ENCODE measurements at places on chromosomes 13 and 19.

- no peak for DNase-seq
Measured at GRCh38 chr13:97548138-97548537, 114.2 kb downstream of the RAP2A start.

DNA sequence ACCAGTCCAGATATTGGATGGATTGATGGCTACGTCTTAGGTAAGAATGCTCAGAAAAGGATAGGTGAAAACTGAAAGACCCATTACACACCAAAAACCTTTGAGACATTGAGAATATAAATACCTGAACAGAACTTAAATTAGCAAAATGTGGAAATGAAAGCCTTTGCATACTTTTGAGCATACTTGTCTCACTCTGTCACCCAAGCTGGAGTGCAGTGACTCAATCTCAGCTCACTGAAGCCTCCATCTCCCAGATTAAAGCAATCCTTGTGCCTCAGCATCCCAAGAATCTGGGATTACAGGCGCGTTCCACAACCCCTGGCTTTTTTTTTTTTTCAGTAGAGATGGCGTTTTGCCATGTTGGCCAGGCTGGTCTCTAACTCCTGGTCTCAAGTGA, 695.3 kb downstream of the DACH1 start:
- no peak for DNase-seq

- DNase-seq: no peak
Measured at GRCh38 chr19:42286349-42287016, 15.4 kb upstream of the PRR19 start.

- no peak for DNase-seq
Measured at GRCh38 chr19:28456252-28456651, 756.7 kb downstream of the UQCRFS1 start.

- no peak for DNase-seq
Measured at GRCh38 chr19:2645826-2646225, 56.7 kb downstream of the GNG7 start.

DNA sequence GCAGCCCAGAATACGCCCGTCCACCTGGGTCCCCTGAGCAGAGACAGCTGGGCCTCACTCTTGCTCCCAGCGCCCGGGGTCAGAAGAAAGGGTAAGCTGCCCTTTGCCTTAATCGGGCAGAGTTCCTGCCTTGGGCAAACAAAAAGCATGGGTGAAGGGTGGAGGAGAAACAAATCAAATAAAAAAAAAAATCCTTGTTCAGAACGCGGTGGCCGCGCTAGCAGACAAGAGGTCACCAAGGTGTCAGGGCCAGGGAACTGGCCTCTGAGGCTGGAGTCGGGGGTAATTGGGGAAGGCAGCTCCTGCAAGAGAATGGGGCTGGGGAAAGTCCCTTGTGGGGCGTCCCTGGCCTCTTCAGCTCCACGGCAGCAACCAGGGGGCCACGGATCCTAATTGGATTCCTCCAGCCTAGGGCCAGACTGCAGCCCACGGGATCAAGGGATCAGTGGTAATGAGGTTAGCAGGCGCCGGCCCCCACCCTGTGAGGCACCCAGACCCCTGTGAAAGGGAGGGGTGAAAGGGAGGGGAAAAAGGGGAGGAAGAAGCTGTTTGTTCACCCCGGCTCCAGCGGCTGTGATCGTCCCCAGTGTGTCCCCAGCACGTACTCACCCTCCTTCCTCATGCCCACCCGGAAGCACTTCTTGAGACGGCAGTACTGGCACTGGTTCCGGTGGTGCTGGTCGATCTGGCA, 5.5 kb downstream of the NR2F6 start:
- DNase-seq: no peak

- no peak for DNase-seq
Measured at GRCh38 chr19:40392123-40392522, 2.1 kb upstream of the HIPK4 start.

- DNase-seq: no peak
Measured at GRCh38 chr19:35896643-35897040, 3.7 kb downstream of the NFKBID start.

DNA sequence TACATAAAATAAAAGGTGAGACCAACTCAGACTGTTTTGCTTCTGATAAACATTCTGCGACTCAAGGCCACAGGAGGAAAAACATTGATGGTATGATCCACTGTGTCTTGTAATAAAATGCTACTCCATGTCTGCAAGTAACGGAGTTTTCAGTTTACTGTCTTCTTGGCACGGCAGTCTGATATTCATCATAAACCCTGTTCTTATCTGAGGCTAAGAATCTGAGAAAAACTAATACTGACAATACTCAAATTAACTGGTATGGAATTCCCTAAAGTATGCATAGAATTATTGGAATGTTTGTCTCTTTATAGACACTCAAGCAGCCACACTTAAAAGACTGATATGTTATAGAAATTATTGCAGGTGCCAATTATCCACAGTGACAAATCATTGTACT, 125.5 kb downstream of the TBC1D4 start:
- DNase-seq: no peak

DNA sequence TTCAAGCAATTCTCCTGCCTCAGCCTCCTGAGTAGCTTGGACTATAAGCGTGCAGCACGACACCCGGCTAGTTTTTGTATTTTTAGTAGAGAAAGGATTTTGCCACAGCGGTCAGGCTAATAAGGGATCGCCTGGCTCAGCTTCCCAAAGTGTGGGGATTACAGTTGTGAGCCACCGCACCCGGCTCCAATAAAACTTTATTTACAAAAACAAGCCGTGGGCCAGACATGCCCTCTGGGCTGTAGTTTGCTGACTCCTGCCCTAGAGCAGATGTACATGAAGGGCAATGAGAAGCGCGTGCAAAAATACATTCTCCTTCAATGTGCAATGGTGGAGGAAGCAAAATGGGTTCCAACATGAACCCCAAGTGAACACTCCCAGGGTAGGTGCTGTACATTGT, 13.7 kb upstream of the MED26 start:
- no peak for DNase-seq

- DNase-seq: no peak
Measured at GRCh38 chr19:22118132-22118531, 65.8 kb downstream of the ZNF257 start.

GRCh38 chr19:48554385-48555091, 2.6 kb downstream of the SULT2B1 start:
- no peak for DNase-seq

GRCh38 chr13:23654111-23655110, 84.2 kb downstream of the TNFRSF19 start:
- DNase-seq: no peak

DNA sequence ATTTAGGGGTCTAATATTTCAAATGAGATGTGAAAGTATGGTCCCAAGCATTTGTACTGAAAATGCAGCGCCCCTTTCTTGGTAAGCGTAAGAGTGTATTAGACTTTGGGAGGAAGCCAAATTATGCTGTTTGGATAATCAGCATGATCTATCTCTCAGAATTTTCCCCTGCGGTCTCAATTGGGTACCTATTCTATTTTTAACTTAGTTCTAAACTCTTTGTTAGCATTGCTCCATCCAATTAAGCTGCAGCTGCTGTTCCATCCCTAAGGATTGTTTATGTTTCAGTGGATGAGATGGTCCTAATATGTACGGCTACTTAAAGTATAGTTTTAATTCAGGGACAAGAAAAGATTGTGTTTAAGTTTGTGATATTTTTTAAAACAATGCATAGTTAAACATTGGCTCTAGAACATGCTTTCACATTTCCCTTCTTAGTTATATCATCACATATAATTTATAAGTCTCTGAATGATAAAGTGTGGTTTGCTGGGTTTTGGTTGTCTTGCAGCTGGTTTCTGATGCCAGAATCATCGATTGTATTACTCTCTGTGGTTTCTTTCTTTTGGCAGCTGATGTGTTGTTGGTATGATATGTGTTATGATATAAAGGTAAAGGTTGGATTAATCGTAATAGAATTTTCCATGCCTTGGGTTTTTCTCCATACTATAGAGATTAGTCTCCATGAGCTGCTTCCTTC, 15.0 kb downstream of the POLR1D start:
- no peak for DNase-seq

GRCh38 chr13:104868806-104869205, 1666.7 kb downstream of the EFNB2 start:
- no peak for DNase-seq

DNA sequence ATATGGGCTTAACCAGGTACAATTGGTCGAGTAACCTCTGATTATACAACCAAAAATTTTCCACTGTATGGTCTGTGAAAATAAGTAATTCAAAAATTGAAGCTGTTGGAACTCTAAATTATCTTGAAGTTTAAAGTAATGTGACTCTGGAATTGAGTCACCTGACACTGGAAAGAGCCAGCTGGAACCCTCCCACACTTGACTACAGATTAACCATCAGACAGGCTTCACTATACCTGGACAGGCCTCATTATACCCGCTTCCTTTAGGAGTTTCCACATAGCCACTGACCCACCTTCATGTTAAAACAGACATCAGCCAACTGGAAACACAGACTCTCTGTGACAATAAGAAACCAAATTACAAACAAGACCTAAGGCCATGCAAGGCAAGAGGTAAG, 1.3 kb downstream of the ZNF433 start:
- no peak for DNase-seq

GRCh38 chr13:112740502-112741131, 50.8 kb downstream of the ATP11A start:
- no peak for DNase-seq

DNA sequence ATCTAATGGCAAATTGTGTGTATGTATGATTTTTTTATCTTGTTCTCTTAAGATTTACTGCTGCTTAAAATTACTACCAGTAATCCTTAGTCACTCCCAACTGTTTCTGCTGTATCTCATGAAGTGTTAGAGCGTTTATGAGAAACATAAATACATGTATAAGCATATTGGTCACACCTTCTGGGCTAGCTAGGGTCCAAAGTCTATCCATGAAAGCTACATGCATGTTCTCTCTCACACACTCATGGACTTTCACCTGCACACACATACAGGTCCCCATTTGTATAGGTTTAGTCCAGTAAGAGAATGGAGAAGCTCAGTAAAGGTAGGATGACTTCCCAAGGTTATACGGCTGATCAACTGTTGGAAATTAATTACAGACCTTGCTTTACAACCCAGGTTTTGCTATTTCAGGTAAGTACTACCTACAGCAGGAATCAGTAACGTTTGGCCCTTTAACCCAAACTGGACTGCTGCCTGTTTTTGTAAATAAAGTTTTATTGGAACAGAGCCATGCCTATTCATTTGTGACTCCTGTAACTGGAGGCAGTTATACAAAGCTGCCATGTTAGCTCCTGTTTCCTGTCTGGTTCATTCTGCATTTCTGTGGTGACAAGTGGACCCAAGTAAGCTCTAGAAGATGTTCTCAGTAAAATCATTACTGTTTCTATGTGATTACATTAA, 15.3 kb downstream of the METTL21C start:
- no peak for DNase-seq

GRCh38 chr19:30394481-30395151, 22.4 kb downstream of the ZNF536 start:
- no peak for DNase-seq

GRCh38 chr13:73803997-73804396, 330.2 kb downstream of the KLF12 start:
- DNase-seq: no peak

GRCh38 chr19:42276284-42276683, 7.2 kb downstream of the CIC start:
- no peak for DNase-seq

- DNase-seq: no peak
Measured at GRCh38 chr19:45739498-45740439, 6.5 kb downstream of the MEIOSIN start.

- DNase-seq: no peak
Measured at GRCh38 chr13:20684546-20684945, 19.0 kb upstream of the IL17D start.
